Glomerular endothelial cell (primary cell): ENCODE measurements at places on chromosomes 1 and 21. TPM values are rescaled to one million over a fixed set of nuclear protein-coding genes. Genes with fewer than 3 reads are reported as not detected.

GRCh38 chr1:44636688-44637598 lies 37.3 kb downstream of the TMEM53 start:
- DNase-seq, result no peak

GRCh38 chr1:166915042-166915441 lies 39.0 kb upstream of the TADA1 start:
- no peak for DNase-seq

- DNase-seq, result no peak
These were observed 259.3 kb downstream of the SRGAP2C start for GRCh38 chr1:121444096-121444495.

Gene WDR77
- total RNA-seq, result 34.8 and 40.8 TPM in 2 replicates

Gene GNPAT
- total RNA-seq, result 40.5 and 41.7 TPM in 2 replicates

Gene MYBPH
- not detected in 2 replicates for total RNA-seq

Gene RORC
- total RNA-seq, result not detected in 2 replicates
